H7 (cell line): ENCODE measurements at places on chromosomes 12 and 14.
A peak's percentile ranks its signal among the peaks of the same experiment; 100 is the strongest.

DNA sequence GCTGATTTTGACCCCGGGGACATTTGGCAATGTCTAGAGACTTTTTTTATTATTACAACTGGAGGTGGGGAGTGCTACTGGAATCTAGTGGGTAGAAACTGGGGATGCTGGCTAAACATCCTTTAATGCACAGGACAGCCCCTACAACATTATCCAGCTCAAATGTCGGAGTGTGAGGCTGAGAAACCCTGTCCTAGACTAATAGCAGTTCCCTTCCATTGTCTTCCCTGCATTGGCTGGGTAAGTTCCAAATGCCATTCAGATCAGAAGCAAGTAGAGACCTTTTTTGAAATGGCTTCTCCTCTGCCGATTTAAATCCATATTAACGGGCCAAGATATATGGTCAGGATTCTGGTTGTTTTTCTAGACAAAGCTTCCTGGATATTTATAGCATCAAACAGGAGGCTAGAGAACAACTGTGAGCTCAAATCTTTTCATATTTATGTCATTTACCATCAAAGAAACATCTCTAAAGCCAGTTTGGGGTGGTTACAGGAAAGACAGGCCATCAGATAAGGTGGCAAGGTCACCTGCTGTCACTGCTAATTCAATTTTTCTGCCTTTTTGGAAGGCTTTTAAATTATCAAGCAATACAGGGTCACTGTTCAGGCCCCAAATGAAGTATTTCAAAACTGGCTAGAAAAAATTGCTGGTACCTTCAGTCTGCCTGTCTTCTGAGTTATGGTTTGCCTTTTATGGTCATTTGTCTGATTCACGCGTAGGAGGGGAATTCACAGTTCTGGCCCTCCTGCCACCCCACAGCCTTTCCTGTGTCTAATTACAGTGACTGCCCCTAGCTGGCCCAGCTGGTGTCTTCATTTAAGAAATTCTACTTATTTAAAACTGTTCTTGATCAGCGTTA is 20.1 kb upstream of the AKAP5 start:
- DNase-seq, result no peak

- no peak for DNase-seq
Observed at GRCh38 chr12:3928538-3929184, 55.5 kb upstream of the PARP11 start.

DNA sequence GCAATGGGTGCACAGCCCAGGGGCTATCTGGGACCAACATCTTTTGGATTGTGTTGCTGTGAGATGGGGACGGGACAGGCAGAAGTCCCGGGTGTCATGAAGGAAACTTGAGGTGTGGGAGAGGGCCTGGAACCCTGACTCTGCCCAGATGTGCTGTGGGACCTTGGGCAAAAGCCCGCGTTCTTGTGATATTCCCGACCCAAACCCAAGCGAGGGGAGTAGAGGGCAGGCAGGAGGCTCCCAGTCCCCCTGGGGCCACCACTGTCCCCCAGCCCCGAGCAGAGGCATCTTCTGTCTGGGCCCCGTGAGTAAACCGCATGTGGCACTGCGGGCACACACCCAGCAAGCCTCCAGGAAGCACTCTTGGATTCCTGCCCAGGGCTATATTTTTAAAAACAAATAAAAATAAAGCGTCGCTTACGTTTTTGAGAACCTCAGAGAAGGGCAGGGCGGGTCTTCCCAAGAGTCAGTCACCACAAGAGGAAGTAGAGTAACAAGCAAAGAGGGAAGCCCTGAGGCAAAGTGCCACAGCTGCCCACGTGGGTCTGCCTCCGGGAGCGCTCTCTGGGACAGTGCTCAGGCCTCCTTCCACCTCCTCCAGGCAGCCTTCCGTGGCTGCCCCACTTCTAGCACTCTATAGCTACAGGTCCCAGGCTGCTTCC is 39.5 kb downstream of the BEGAIN start:
- no peak for DNase-seq

GRCh38 chr12:4719821-4720636 is at the start of gene GALNT8:
Gene GALNT8, plus strand, starts transcription at chr12:4720400. Its CDS starts 278 bp downstream, at chr12:4720678.
- no peak for DNase-seq

DNA sequence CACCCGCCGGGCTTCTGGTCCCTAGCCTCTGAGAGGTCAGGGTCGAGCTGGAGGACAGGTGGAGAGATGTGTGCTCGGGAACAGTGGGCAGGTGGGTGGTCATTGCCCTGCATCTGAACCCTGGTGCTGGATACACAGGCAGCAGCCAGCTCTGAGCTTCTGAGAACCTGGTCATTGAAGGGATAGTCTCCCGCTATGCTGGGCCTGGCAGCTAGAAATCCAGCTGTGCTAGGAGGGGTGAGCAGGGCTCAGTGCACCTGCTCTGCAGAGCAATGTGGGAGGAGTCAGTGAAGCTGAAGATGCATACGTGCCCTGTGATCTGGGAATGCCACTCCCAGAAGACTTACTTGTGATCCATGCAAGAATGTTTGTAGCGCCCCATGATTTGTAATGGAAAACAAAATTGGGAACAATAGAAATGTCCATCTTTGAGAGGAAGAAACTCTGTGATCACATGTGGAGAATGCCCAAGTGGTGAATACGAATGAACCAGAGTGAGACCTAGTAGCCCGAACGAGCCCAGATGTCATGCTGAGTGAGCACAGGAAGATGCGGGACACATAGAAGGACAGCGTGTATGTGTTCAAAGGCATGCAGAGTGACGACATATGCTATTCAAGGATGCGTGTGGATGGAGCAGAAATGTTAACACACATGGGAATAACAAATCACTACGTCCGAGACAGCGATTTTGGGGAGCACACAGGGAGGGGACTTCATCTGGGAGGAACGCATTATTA is 63.4 kb downstream of the AACS start:
- no peak for DNase-seq

DNA sequence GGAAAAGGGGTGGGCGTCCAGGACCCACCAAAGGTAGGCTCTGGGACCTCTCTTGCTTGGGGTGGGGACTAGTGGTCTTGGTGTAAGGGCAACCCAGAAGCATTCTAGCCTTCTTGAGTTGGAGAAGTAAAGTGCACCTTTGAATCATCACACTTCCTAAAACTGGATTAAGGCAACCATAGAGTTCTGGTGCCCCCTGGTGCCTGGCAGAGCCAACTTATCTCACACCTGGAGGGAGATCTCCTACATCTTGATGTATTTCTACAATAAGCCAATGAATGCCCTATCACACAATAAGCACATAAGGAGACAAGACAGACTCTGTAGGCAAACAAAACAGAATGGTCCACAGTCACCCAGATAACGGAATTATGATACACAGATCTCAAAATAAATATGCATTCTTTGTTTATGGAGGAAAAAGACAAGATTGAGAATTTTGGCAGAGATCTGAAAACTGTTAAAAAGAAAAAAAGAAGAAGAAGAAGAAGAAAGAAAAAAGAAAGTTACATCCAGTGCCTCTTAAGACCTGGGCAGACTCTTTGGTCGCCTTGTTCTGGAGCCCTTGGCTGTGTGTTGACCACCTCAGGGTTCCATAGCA is 95.9 kb upstream of the PPP2R5C start:
- DNase-seq, result peak; percentile 40

DNA sequence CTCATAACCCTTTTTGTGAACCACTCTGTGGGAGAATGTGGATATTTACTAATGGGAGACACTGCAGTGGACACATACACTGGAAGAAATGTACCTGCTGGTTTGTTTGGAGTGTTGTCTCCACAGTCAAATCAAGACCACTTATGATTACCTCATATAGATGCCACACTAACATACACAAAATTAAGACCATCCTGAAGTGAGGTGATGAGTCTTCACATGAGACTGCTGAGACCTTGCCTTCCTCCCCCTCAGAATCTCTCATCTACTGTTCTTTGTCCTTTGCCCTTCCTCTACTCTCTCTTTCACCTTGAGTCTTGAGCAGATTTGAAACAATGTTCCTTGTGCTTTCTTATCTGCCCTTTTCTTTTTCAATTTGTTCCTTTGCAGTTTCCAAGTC is 4.3 kb downstream of the KRT6A start:
- no peak for DNase-seq

GRCh38 chr12:83335748-83336147 is 649.0 kb downstream of the TMTC2 start:
- no peak for DNase-seq

DNA sequence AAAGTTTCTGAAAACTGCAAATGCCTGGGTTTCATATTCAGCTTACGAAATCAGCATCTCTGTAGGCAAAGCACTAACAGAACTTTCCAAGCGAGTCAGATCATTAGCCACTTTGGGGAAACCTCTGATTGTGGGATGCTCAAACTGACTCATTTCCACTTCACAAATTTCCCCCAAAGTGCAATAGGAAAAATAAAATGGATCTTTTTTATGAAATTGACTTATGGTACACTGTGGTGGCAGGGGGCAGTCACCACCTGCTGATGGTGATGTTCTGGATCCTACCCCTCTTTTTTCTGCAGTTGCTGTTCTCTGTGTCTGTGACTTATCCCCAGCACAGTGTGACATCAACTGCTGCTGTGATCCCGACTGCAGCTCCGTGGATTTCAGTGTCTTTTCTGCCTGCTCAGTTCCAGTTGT is 5.6 kb downstream of the TCTN1 start:
- DNase-seq, result no peak

DNA sequence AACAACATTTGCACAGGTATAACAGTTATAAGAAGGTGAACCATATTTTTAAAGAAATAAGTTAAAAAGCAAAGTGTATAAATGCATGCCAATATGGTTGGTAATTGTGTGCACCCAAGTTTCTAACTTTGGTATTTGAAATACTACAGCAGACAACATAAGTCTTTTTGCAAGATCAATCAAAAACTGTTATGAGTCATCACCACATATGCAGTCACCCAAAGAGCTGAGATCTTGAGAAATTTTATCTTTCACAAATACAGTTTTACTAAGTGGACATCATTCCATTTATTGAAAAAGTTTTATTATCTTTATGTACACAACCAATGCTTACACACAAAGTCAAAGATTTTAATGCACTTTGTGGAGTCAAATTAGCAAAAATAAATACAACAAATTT is 7.0 kb upstream of the ACSS3 start:
- no peak for DNase-seq

DNA sequence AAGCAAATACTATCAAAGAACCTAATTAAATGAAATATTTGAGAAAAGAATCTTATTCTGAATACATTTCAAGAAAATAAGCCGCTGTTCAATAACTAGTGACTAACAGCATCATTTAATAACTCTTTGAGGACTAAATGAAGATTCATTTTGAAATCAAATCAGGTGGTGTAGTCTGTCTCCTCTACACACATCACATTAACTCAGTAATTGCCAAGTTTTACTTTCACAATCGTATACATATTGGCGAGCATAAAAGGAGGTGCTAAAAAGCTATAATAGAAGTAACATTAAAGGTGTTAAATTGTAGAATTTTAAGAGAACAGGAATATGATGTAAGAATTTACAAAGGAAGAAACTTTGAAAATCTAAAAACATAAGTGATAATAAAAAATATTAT is 185.1 kb downstream of the MDGA2 start:
- DNase-seq, result no peak

DNA sequence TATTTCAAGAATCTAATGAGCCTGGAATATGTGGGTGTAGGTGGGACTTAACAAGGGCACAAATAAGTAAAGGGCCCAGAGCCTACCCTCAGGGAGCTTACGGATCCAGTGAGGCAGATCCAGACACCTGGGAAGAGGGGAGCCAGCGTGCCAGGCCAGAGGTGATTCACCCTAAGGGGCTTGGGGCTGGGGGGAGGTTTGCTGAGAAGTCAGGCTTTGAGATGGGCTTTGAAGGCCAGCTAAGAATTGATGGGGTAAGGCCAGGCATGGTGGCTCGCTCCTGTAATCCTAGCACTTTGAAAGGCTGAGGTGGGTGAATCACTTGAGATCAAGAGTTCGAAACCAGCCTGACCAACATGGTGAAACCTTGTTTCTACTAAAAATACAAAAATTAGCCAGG is 695 bp upstream of the MMP19 start:
- DNase-seq, result no peak

GRCh38 chr12:60844101-60844500 is 1248.3 kb downstream of the SLC16A7 start:
- DNase-seq, result no peak

GRCh38 chr14:22555384-22556011 is 33.5 kb downstream of the DAD1 start:
- DNase-seq, result no peak

DNA sequence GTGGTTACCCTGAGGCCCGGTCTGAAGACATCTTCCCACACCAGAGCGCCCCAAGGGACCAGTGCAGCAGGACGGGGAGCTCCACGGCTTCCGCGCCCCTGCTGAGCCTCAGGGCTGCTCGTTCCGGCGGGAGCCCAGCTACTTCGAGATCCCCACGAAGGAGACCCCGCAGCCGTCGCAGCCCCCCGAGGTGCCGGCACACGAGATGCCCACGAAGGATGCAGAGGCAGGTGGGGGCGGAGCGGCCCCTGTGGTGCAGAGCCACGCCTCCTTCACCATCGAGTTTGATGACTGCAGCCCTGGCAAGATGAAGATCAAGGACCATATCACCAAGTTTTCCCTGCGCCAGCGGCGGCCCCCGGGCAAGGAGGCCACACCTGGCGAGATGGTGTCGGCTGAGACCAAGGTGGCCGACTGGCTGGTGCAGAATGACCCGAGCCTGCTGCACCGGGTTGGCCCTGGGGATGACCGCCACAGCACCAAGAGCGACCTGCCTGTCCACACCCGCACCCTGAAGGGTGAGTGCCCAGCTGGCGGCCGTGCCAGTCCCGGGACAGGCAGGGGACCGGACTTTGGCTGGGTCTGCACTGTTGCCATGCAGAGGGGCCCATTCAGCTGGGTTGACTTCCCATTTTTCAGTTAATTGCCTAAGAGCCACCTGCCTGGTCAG is 18.1 kb downstream of the CEP170B start:
- DNase-seq, result peak; percentile 58

DNA sequence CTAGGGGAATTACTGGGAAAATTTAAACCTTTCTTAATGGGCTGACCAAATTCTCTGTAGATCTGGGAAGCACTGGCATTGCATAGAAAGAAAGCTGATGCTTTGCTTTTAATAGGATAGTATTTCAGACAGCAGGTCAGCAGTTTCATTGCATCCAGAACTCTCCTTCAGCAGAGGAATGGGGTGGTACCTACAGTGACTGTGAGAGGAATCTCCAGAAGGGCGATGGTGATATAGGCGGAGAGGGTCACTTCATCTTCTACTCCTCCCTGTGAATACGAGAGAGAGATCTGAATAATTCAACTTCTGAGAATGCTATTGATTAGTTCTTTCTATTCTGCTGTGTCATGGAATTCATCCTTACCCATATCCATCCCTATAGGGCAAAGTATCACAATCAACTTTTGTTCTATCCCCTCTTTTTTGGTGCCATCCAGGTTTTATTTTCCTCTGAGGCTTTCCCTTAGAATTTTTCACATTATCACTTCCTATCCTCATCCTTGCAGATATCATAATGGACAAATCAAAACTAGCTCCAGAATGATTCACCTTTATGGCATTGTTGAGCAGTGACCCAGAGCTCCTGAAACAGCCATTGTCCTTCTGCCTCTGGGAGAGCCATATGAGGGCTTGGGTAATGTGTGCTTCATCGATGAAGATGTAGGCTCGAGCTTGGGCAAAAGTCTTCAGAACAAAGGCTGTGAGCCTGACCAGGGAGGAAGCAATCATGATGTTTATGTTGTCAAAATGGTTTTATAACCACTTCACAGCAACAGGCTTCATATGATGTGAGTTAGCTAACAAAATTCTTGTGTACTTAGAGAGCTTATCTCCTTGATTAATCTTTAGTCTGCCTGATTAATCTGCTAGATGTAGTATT is 38.3 kb downstream of the A2M start:
- DNase-seq, result no peak
